ENCODE measurements at places on chromosomes 4 and X. TPM values are rescaled to one million over a fixed set of nuclear protein-coding genes. Genes with fewer than 3 reads are reported as not detected.

Gene VCX3A
- total RNA-seq, result 0.63 TPM

DNA sequence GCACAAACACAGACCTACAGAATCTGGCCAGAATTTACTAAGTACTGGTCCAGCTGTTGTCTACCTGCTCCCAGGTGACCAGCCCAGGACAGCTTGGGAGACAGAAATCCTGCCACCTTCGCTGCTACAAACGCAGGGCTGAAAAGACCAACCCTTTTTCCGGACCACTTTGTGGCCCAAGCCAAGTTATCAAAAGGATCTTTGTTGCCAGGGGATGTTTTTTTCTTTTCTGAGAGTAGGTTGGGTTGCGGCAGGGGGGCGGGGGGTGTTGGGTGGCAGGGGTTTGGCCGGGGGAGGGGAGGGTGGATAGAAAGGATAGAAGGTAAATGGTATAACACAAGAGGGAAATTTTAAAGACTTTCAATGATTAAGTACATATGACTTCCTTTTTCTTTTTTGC, 63.4 kb downstream of the STOX2 start:
- DNase-seq, result no peak

Gene ADGRA3
- total RNA-seq, result 32.2 TPM

Gene TCP11X2
- total RNA-seq, result not detected

DNA sequence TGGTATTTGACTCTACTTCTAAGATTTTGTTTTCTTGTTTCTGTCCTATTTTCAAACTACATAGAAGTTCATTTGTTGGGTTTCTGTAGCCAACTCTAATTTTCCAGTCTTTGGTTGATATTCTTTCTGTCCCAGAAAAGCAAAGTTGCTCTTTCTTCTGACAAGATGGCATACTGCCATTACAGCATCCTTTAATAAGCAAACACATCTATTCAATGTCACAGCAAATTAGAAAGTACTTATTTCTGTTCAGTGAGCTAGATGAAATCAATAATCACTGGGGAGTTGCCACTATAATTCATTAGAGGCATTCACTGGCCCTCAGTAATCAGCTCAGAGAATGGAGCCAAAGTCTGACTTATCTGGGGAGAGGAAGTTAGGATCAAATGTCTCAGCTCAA, 1258.0 kb upstream of the IGFBP7 start:
- DNase-seq, result no peak

DNA sequence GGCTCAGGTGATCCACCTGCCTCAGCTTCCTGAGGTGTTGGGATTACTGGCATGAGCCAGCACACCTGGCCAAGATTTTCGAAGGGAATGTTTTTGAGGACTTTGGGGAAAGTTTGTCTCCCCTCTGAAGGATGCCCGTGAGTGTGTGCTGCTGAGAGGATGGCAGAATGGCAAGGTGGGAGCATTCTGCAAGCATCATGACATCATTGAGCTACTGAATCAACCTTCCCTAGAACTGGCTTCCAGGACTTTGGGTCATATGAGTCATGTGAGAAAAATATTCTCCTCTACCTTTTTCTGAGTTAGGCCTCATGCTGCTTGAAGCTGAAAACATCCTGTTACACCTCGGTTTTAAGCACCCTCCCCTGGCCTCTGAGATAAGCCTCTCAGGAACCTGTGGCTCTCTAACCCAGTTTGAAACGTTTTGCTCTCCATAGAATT, 31.0 kb downstream of the TMEM131L start:
- no peak for DNase-seq

Gene PABPC1L2B
- not detected for total RNA-seq

DNA sequence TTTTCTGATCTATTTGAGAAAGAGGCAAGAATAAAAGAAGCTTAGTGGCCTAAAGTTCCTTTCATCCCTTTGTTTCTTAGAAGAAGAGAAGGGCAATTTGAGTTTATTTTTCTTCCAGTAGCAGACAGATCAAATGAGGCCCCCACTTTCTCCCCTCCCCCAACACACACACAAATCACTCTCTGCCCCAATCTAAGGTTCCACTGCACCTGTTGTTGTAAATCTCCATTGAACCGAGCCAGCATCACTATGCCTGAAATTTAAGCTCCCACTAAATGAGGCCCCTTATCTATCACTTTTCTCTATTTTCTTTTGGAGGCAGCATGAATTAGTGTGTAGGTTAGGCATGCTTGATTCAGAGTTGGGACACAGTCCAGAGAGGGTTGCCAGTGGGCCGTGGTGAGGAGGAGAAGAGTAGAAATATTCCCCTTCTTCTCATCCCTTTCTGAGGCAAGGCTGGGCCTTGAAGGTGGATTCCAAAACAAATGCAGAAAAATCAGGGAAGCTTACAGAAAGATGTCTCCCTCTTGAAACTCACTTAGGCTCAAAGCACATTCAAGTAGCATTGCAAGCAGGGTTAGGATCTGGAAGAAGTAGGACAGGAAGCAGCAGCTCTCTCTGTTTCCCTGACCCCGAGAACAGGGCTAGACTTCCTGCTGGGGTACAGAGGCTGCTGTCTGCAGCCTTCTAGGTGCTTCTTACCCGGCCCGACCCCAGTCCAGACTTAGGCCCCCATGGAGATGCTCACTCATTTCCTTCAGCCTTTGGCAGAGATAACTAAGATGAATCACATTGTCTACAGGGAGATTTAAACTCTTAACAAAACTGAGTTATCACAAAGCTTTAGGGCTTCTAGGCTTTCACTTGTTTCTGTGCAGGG, 70.7 kb downstream of the RASL11B start:
- no peak for DNase-seq

Gene TMEM47
- 51.6 TPM for total RNA-seq

DNA sequence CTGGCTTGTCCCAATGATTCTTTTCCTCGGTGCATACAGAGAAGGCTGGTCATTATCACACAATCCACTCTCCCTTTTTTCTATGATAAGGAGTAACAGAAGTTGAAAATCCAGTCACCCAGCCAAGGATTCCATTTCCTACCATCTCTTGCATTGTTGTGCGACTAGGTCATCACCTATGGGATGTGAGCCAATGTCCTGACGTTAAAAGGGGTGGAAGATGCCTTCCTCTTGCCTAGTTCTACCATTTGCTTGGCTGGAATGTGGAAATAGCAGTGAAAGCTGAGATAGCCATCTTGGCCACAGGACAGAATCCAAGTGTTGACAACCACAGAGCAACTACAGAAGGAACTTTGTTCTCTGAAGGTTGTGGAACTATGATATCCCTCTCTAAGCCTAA, 132.2 kb upstream of the KIT start:
- DNase-seq, result no peak

Gene ANKRD17
- total RNA-seq, result 68.5 TPM

Gene OPHN1
- 10.4 TPM for total RNA-seq

Gene CSAG2
- not detected for total RNA-seq

DNA sequence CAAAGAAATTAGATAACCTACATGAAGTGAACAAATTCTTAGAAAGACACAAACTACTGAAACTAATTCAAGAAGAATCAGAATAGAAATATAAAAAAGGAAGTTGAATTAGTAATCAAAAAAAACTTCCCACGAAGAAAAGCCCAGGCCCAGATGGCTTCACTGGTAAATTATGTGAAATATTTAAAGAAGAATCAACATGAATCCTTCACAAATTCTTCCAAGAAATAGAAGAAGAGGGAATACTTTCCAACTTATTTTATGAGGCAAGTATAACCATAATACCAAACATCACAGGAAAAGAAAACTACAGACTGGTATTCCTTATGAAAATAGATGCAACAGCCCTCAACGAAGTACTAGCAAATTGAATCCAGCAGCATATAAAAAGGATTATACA, 30.7 kb downstream of the MOSPD2 start:
- no peak for DNase-seq

Gene PHOX2B
- total RNA-seq, result not detected

Gene RAB33A
- 3.6 TPM for total RNA-seq

DNA sequence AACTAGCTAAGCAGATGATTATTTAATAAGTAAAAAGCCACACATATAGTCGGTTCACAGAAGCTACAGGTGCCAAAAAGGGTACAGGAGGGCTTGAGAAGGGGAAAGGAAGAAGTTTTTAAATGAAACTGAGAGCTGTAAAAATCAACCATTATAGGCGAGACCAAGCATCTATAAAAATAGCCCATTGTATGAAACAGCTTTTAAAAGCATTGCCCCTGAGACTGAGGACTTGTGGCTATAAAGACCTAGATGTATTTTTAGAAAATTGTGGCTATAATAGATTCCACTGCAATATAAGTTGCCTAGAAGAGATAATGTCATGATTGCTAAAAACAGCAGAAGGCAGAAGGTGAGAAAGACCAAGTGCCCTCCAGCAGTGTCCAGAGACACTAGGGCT, 15.0 kb upstream of the TTC29 start:
- no peak for DNase-seq

Gene GJB1
- not detected for total RNA-seq

GRCh38 chrX:136780763-136781162, at the start of gene ARHGEF6:
ARHGEF6 (minus strand) TSS chrX:136780932; CDS start chrX:136780882, 50 bp downstream.
- DNase-seq, result no peak

Gene TMEM255A
- total RNA-seq, result 0.16 TPM

DNA sequence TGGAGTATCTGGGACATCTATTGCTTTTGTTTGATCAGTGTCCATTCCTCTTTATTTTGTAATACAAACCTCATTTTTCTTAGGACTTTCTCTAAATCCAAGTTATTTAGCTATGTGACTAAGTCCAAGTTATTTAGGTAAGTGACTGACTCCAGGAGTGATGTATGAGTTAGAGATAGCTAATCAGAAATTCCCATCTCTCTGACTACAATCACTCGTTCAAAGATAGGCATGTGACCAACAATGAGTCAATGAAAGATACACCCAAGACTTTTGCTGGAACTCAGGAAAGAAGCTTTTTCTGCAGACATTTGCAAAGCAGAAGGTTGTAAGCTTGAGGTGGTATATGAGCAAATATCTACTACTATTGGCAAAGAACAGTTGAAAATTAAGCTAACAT, 72.5 kb upstream of the KCNIP4 start:
- no peak for DNase-seq

Gene NAP1L5
- 5.6 TPM for total RNA-seq

Gene MXRA5
- 188 TPM for total RNA-seq

DNA sequence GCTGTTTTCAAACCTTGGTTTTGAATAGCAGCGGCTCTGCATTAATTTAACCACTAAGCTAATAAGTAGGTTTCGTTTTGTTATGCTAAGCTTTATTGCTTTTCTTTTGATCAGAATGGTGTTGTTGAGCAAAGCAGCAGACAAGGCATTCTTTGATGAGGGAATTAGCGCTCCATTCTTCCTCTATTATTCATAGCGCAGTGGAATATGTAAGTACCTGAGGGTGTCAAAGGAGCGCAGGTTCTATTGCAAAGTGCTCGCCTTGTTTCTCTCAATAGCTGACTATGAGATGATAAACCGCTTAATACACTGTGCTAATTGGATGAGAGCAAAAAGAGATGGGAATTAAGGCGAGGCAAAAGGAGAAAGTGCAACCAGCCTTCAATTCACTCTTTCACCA, 16.3 kb downstream of the ARX start:
- DNase-seq, result no peak

- peak; percentile 93 for DNase-seq
Measured at GRCh38 chr4:89110986-89111832, at the start of gene TIGD2. TIGD2 (plus strand) TSS chr4:89111533; CDS start chr4:89112975, 1,442 bp downstream.

GRCh38 chrX:42276982-42277690, 353.8 kb upstream of the CASK start:
- no peak for DNase-seq

DNA sequence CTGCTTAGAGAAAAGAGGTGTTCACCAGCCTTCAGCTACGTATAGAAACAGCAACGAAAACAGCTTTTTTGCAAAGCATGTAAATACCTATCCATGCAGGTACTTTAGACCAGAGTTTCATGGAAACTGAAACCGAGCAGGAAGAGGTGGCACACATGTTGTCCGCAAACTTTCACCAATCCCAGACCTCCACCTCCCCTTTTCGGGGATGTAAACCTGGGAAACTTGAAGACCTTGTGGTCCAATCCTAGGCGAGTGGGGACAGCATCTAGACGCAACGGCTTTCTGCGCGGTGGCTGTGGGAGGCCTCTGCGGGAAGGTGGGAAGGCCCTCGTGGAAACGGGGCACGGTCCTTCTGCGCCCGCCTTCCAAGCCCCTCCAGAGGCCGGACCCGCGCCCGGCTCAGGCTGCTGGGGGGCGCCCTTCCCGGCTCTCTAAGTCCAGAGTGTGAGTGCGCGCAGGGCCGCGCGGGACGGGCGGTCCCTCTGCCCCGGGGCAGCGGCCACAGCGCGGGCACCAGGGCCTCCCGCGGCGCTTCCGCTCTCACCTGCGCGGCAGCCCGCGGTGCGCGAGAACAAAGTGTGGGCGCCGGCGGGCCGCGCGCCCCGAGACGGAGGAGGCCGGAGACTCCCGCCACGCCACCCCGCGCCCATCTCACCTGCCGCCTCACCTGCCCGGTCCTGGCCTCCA, 830 bp upstream of the SHROOM2 start:
- no peak for DNase-seq

Gene SSX2
- not detected for total RNA-seq

Gene NPNT
- not detected for total RNA-seq

GRCh38 chr4:12178614-12179610, 750.2 kb upstream of the HS3ST1 start:
- no peak for DNase-seq

GRCh38 chr4:16721613-16722291, 176.7 kb downstream of the LDB2 start:
- DNase-seq, result no peak

DNA sequence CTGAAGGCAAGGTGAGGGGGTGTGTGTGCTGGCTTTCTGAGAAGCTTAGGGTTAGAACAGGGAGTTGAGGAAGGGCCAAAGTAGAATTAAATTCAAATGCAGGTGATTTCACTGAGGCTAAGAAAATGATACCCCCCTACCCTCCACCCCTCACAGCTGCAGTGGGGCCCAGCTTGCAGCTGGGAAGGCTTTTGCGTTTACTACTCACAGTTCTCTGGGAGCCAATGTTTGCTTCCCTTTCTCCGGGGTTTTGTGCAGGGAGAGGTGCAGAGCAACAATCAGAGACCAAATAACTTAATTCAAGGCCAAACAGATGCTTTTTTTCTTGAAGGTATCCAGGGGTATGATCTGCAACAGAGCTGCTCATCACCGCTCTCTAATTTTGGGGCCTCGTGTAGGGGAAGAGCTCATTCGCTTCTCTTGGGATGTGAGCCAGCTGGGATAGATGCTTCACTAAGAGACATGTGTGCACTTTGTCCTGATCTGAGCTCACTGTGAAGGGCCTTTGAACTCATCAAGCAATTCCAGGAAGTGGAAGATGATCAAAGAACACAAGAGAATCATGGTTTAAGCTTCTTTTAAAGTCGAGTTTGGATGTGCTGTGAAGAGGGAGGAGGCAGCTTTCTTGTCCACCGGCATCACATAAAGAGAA, 122.7 kb upstream of the C1GALT1C1 start:
- DNase-seq, result no peak

Gene ITIH6
- total RNA-seq, result not detected

- DNase-seq, result no peak
Measured at GRCh38 chr4:122855353-122855890, 28.8 kb downstream of the FGF2 start.

GRCh38 chr4:177339477-177340374, 30.1 kb downstream of the NEIL3 start:
- no peak for DNase-seq

GRCh38 chr4:189177130-189177529, 763.5 kb upstream of the FRG1 start:
- DNase-seq, result no peak
